ENCODE measurements at places on chromosomes 5 and 9. TPM values are rescaled to one million over a fixed set of nuclear protein-coding genes. Genes with fewer than 3 reads are reported as not detected.

Gene ADGRD2
- not detected for total RNA-seq

Gene C9orf50
- not detected for total RNA-seq

DNA sequence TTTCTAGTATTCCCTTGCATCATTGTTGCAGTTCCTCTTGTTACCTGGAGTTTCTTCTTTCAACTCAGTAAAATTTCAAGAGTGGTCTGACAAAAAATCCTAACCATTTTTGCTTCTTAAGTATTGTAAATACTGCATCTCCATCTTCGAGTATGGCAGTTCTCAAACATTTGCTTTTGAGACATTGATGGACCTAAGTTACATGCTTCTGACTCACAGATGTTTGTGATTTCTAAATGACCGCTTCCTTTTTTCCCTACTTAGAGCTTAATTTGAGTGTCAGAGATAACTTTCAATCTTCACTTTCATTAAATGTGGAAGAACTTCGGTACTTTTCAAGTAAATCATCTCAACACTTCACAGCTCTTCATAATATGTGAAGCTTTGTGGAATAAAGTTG lies 4.2 kb downstream of the UHRF2 start:
- no peaks in the 10 kb centered on the region for H3K27me3 ChIP-seq
- H3K4me3 ChIP-seq: no peak overlapping the region
- no peaks in the 10 kb centered on the region for H3K36me3 ChIP-seq

Gene CCNO
- not detected for total RNA-seq

DNA sequence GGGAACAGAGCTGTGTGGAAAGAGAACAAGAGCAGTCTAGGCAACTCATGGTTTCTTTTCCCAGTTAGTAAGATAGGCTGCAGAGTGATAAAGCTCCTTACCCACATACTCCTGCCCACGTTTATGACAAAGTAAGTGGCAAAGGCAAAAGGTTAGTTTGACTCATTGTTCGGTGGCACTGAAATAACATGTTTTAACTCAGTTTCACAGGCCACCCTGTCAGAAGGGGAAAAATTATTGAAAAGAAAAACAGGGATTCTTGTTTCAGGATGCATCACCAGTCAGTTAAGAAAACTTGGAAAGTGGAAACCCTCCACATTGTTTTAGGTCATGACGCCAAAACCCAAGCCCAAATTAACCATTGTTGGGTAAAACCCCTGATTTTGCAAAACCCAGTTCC lies 22.3 kb upstream of the DAB2 start:
- no peak overlapping the region for H3K27ac ChIP-seq
- H3K4me1 ChIP-seq: no peaks in the 10 kb centered on the region
- no peak for DNase-seq
- no peaks in the 10 kb centered on the region for H3K27me3 ChIP-seq
- H3K4me3 ChIP-seq: no peak overlapping the region

- H3K36me3 ChIP-seq: peaks cover 95% of the 10 kb centered on the region
- no peak overlapping the region for H3K4me3 ChIP-seq
- no peaks in the 10 kb centered on the region for H3K27me3 ChIP-seq
- DNase-seq: no peak
Measured at GRCh38 chr9:133103987-133104505, 17.0 kb downstream of the RALGDS start.

Gene UBQLN1
- total RNA-seq: 224 TPM

GRCh38 chr5:134969166-134969565 lies 1.5 kb downstream of the CATSPER3 start:
- peaks cover 3% of the 10 kb centered on the region for H3K4me1 ChIP-seq
- no peak for DNase-seq
- no peak overlapping the region for H3K4me3 ChIP-seq
- H3K36me3 ChIP-seq: no peaks in the 10 kb centered on the region

- no peak for DNase-seq
- no peaks in the 10 kb centered on the region for H3K36me3 ChIP-seq
- no peaks in the 10 kb centered on the region for H3K27me3 ChIP-seq
- H3K4me1 ChIP-seq: no peaks in the 10 kb centered on the region
Measured at GRCh38 chr5:106521701-106522100, 1149.0 kb downstream of the EFNA5 start.

DNA sequence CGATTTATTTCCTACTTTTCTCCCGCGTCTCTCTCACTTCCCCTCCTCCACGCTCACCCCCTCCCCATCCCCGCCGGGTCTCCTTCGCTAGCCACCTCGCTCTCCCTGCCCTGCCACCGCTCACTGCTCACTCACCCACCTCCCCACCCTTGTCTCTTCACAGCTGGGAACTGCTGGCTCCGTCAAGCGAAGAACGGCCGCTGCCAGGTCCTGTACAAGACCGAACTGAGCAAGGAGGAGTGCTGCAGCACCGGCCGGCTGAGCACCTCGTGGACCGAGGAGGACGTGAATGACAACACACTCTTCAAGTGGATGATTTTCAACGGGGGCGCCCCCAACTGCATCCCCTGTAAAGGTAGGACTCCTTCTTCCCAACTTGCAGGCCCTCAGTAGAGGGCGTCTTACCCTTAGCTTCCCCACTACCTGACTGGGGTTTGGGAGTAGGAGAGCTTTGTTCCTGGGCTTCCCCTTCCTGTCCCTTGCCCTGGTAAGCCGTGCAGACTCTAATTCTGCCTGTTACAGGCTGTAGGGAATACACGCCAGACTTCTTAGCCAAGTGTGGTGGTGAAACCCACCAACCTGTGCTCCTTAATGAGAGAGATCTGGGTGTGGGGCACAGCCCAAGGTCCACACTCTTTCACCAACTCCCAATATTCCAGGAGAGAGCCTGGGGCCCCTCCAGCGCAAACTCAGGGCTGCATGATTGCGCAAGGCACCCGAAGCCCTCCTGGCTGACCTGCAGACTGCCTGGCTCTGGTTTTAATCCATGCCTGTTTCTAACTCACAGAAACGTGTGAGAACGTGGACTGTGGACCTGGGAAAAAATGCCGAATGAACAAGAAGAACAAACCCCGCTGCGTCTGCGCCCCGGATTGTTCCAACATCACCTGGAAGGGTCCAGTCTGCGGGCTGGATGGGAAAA lies 2.5 kb downstream of the FST start:
- DNase-seq: peak; percentile 25
- H3K27me3 ChIP-seq: no peaks in the 10 kb centered on the region
- H3K4me3 ChIP-seq: peak overlapping the region; percentile 69

DNA sequence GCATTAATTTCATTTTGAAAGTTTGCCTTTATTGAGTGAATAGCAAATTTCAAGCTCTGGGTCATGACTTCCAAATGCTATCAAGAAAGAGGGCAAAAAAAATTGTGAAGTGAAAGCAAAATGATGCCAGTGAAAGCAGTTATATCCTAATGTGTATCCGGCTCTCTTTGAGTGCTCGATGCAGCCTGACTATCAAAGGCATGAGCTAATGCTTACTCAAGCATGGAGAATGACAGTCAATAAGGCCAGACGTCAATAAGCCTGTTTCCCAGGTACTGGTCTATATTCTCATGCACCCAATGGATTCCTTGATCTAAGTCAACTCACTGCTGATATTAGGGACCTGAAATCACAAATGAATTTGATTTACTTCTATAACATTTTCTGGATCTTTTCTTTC lies 435.5 kb downstream of the CAAP1 start:
- no peaks in the 10 kb centered on the region for H3K27me3 ChIP-seq
- H3K27ac ChIP-seq: no peak overlapping the region
- H3K4me3 ChIP-seq: no peak overlapping the region

Gene FAM221B
- total RNA-seq: not detected

Gene MROH2B
- total RNA-seq: not detected

Gene CA9
- total RNA-seq: not detected

GRCh38 chr9:6498982-6499381 lies 86.0 kb downstream of the UHRF2 start:
- H3K4me3 ChIP-seq: no peak overlapping the region
- no peak overlapping the region for H3K27ac ChIP-seq
- H3K4me1 ChIP-seq: no peaks in the 10 kb centered on the region
- DNase-seq: no peak
- peaks cover 79% of the 10 kb centered on the region for H3K36me3 ChIP-seq
